ENCODE measurements at places on chromosomes 11 and 22. TPM values are rescaled to one million over a fixed set of nuclear protein-coding genes. Genes with fewer than 3 reads are reported as not detected.

- H3K27me3 ChIP-seq = no peaks in the 10 kb centered on the region
- no peak overlapping the region for H3K4me3 ChIP-seq
- H3K4me1 ChIP-seq = no peaks in the 10 kb centered on the region
Observed at GRCh38 chr11:18088966-18089365, 16.9 kb downstream of the SAAL1 start.

DNA sequence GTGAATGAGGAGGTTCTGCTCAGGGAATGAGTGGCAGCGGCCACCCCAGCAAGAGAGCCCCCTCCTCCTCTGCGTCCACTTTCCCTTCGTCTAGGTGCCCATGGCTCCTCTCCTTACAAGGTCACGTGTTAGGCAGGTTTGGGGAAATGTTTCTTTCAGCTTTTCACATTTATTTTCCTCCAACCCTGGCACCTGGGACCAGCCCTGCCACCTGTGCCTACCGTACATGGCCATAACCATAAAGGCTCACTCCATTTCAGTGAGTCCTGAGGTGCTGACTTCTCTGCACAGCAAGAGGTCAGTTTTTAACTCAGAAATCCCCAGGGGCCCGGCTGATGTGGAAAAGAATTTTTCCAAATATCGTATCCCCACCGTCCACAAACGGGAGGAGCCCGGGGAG is 71.2 kb downstream of the FLI1 start:
- peaks cover 8% of the 10 kb centered on the region for H3K27me3 ChIP-seq
- no peak for DNase-seq
- no peak overlapping the region for H3K27ac ChIP-seq
- H3K4me1 ChIP-seq = no peaks in the 10 kb centered on the region
- H3K4me3 ChIP-seq = no peak overlapping the region

DNA sequence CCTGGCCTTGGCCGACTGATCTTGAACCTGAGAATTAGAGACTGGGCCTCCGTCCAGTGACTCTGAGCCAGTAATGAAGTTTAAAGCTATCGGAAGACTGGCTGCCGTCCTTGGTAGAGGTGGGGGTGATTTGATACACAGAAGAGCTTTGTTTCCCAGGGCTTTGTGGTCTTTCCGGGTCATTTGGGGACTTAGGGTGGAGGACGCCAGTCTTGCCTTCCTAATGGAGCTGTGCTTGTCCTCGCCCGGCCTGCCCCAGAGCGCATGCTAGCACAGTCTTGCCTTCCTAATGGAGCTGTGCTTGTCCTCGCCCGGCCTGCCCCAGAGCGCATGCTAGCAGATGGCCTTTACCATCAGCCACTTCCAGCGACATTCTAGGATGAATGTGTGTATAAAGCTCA is 65.8 kb downstream of the ST3GAL4 start:
- 0 out of 2 replicates have a peak, but pooled peaks cover 5% of the 10 kb centered on the region for H3K4me1 ChIP-seq
- H3K36me3 ChIP-seq = peaks cover 7% of the 10 kb centered on the region
- H3K27me3 ChIP-seq = no peaks in the 10 kb centered on the region
- no peak for DNase-seq

DNA sequence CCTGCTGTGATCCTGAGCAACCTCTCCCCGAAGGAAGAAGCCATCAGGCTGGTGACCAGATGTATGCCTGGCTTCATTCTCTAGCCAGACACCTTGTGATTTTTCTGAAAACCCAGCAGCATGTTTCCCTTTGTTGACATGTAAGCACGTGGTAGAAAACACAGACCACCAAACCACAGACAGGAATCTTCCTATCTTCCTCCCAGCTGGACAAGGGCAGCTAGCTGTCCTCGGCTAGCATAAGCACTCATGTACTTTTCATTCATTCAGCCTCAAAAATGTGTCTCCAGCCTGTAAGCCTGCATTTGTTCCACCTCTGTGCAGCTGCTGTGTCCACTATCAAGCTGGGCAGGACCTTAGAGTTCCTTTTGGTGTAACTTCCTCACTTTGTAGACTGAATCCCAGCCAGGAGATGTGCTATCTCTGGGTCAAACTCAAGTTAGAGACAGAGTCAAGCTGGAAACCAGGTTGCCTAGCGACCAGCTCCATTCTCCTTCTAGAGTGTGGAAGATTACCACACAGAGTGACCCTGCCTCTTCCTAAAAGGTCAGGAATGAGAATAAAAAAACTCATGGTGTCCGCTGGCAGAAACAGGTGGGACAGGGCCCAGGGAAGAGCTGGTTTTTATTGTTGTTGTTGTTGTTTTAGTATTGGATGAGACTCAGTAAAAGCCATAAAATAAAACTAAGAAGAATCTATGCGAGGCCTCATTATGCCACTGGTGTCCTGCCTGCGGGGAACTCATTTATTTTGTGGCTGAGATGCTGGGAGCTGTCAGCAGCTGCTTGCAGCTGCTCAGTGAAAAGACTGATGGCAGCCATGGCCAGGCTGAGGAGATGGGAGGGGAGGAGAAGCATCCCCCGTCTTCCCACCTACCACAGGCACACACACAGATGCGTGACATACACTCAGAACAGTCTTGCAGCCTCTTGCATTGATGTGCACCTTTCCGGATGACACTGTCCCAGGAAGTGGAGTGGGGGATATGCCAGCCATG is 7.4 kb upstream of the CLMP start:
- DNase-seq = no peak
- H3K4me3 ChIP-seq = no peak overlapping the region
- H3K4me1 ChIP-seq = peaks cover 10% of the 10 kb centered on the region
- H3K27me3 ChIP-seq = no peaks in the 10 kb centered on the region

- no peak for DNase-seq
- peaks cover 33% of the 10 kb centered on the region for H3K27me3 ChIP-seq
- H3K36me3 ChIP-seq = no peaks in the 10 kb centered on the region
- no peak overlapping the region for H3K27ac ChIP-seq
- no peak overlapping the region for H3K4me3 ChIP-seq
Observed at GRCh38 chr22:22154040-22154439, 90.5 kb upstream of the VPREB1 start.

TTC38 gene
- 15.2 TPM for total RNA-seq

KCNJ1 gene
- not detected for total RNA-seq

OR10A2 gene
- not detected for total RNA-seq

TRIM66 gene
- total RNA-seq = 16.1 TPM
